ENCODE measurements at places on chromosomes 5 and 9.
A peak's percentile ranks its signal among the peaks of the same experiment; 100 is the strongest.

DNA sequence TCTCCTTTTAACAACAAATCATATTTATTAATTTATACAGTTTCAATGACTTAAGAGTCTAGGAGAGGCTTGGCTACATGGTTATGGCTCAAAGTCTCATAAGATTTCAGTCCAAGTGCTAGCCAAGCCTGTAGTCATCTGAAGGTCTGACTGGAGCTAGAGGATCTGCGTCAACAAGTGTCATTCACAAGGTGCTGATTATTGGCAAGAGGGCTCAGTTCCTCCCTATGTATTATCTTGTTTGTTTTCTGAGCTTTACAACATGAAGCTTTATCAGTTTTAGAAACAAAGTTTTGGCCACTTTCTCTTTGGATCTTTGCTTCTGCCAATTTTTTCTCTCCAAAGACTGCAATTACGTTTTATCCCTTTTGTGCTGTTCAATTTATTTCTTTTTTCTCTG lies 94.7 kb downstream of the RICTOR start:
- DNase-seq: no peak

DNA sequence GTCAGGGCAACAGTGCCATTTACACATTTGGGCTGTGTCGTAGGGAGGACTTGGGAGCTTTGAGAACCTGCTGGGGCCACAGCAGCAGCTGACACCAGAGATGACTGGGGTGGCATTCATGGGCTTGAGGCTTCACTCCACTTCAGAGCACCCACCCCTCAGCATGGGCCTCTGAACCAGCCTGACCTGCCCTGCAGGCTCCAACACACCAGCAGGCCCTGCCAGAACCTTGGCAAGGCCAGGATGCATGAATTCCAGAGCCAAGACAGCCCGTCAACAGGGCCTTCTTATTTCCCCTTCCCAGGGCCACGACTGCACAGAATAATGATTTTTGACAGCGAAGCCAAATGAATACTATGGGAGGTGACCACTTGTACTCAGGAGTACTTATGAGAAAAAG lies 77.0 kb downstream of the SMIM23 start:
- no peak for DNase-seq

DNA sequence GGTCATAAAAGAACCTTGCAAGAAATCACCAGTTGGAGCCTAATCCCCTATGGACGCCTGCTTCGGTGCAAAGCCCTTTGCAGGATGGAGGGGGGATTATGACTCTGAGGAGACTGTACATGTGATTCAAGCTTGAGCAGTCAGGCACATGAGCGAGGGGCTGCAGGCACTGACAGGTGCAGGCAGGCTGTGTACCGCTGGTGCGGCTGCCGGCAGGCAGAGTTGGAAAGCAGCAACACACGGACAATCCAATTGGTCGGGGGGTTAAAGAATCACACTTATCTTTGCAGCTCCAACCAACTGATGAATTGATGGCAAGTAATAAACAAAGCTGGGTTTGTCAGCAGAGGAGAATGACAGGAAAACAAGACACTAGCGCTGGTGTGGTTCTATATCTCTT lies 5.7 kb downstream of the WHRN start:
- no peak for DNase-seq

DNA sequence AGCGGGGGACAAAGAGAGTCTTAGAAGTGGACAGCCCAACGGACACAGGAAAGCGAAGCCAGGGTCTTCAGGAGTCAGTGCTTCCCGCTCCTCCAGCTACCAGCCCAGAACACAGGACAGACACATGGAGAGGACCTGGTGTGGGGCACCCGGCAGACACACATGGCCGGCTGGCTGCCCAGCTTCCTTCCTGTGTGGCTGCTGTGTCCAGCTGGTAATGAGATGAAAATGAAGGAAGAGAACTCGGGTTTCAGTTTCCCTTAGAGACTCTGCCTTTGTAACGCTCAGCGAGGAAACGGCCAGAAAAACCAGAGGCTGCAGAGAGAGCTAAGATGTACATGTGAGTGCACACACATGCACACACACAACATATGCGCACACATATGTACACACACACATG lies 87.5 kb downstream of the SECISBP2 start:
- peak; percentile 27 for DNase-seq

DNA sequence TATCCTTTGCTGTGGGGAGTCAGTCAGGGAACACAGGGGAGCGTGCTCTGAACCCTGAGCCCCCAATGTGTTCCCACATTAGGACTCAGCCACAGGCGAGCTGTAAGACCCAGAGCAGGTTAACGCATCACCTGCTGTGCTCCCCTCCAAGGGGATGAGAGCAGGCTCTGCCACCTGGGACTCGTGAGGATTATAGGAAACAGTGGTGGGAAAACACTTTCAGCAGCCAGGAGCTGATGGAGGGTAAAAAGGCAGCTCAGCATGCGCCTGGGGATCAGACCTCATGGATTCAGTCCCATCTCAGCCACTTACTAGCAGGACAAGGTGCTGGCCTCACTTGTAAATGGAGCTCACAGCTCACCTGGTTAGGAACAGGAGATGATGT lies 9.2 kb downstream of the JADE2 start:
- no peak for DNase-seq

DNA sequence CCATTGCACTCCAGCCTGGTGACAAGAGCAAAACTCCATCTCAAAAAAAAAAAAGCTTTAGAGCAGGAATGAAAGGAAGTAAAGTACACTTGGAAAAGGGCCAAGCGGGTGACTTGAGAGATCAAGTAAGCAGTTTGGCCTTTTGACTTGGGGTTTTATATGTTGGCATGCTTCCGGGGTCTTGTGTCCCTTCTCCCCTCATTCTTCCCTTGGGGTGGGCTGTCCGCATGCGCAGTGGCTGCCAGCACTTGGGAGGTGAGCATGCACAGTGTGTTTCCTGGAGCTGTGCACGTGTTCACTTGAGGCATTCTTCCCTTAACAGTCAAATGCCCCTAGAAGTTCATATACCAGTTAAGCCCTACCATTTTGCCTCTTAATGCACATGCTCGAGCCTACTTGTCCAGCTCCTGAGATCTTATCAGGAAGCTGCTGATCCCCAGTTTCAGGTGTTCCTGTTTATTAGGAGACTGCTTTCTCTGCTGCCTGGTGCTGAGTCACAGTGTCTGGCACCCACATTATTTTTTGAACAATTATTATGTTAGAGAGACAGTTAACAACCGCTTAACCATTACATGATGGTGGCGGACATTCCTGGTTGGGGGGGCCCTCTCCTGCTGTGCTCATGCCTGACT lies 32.6 kb upstream of the PRRC2B start:
- DNase-seq: peak; percentile 68

GRCh38 chr9:108552459-108553040 lies 303.2 kb downstream of the ACTL7B start:
- no peak for DNase-seq

- no peak for DNase-seq
Observed at GRCh38 chr5:37637165-37637845, 202.5 kb downstream of the GDNF start.

DNA sequence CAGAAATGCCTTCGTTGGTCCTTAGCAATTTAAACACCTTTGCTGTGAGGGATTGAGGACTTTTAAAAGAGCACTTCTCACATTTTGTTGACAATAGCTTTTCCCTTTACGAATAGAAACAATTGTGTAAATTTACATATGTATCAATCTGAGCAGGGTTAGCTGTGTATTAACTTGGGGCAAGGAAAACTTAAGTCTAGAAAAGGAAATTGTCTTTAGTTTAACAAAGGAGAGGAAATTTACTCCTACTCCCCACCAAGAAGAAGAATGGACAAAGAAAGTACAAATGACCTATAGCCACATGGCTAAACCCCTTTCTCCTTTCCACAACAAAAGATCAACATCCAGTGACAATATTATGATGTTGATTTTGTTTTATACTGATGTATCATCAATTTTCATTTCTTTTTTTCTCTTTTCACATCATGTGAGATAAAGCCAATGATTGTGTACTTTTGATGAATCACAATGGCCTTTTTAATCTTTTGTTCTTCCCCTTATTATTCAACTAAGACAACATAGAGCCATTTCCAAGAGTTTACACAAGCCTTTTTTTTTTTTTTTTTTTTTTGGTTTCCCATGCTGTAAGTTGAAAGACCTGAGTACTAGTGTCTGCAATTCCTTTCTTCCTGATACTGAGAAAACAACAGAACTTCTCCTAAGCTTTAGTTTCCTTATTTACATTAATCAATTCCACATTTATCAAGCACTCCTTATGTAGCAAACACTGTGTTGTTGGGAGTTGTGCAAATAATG lies 19.0 kb downstream of the FOXB2 start:
- DNase-seq: no peak

GRCh38 chr5:99590806-99591205 lies 662.0 kb upstream of the CHD1 start:
- DNase-seq: no peak

DNA sequence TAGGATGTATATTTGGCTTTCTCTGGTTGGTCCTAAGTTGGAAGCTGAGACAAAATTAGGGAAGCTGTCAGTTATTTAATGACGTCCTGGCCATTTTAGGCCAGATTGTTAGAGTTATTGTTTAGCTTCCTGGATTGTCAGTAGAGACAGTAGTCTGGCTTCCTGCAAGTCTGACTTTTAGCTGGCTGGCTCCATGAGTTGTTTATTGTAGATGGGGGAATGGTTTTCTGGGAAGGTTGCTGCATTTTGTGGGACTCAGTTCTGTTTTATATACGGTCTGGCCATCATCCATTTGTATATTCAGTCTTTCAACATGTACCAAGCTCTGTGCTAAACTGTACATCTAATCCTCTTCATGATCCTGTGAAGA lies 68.3 kb downstream of the SGCD start:
- no peak for DNase-seq

Data from hematopoietic multipotent progenitor cell treated with erythropoietin and hydrocortisone succinate and interleukin-3 and kit ligand, for 6 days (in vitro differentiated cells).